ENCODE measurements at places on chromosomes 2 and 18.

DNA sequence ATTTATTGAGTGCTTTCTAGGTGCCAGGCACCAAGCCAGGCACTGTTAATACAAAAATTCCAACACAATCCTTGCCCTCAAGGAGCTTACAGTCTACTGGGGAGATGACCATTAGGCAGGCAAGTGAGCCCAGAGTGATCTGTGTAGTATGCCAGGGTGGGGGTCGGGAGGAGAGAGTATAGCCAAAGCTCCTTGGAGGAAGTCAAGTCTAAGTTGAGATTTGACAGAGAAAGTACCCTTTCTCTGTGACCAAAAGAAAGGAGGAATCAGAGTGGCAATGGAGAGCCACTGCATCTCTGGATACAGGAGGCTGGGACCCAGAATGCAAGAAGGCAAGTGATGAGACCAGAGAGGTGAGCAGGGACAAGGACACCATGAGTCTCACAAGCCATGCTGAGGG, 7.5 kb downstream of the ANKRD53 start:
- no peak for DNase-seq

- no peak for DNase-seq
These were observed 103.2 kb downstream of the TCF4 start for GRCh38 chr18:55484773-55485172.

DNA sequence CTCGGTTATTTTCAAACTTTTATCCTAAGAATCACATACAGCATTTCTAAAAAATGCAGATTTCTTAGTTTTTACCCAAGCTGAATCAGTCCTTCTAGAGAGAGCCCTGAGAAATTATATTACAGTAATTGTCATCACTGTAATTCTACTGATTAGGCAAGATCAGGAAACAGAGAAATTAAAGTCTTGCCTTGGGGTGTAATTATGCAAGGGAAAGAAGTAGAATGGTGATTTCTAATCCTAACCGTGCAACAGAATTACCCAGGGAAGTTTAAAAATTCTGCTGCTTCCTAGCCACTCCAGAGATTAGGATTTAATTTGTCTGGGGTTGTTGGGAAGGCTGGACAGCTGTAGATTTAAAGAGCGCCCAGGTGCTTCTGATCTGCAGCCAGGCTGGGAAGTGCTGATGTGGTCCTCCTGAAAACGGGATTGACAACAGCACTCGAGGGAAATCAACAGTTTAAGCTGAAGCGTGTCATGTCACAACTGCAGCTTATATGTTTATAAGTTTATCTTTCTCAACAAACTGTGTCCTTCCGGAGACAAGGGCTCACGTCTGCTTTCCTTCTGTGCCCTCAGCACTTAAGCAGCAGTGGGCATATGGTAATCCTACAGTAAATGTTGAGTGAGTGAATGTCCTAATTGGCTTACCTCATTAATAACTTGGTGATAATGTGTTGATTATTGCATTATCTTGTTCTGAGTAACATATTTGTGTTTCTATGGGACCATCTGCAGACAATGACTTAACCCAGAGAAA, 671.9 kb upstream of the SOX11 start:
- no peak for DNase-seq

DNA sequence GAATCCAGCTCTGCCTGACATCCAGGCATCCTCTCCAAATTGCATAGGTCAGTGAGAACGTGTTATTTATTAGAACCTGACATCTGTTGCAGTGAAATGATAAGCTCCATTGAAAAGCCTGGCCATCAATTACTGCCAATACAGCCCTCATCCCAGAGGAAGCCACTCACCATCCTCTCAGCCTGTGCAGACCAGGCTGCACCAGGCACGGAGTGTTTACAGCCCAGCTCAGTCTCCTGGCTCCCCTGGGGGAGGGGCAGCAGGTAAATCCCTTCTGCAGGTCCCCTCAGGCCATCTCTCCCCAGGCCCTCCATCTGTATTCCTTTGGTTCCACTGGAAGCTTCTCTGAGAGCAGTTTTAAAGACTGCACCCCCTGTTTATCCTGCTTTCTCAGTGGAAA, 82.6 kb upstream of the FOSL2 start:
- DNase-seq: no peak

GRCh38 chr2:28652217-28652616, 99.4 kb upstream of the PPP1CB start:
- DNase-seq: no peak

- peak; percentile 10 for DNase-seq
These were observed 492.1 kb upstream of the CNTNAP5 start for GRCh38 chr2:123532994-123533393.

- no peak for DNase-seq
These were observed 387.9 kb downstream of the SETBP1 start for GRCh38 chr18:45068400-45069094.

GRCh38 chr18:77870199-77870598, 620.6 kb downstream of the GALR1 start:
- DNase-seq: no peak

- DNase-seq: no peak
These were observed 34.1 kb upstream of the CTAGE1 start for GRCh38 chr18:22451796-22452195.

DNA sequence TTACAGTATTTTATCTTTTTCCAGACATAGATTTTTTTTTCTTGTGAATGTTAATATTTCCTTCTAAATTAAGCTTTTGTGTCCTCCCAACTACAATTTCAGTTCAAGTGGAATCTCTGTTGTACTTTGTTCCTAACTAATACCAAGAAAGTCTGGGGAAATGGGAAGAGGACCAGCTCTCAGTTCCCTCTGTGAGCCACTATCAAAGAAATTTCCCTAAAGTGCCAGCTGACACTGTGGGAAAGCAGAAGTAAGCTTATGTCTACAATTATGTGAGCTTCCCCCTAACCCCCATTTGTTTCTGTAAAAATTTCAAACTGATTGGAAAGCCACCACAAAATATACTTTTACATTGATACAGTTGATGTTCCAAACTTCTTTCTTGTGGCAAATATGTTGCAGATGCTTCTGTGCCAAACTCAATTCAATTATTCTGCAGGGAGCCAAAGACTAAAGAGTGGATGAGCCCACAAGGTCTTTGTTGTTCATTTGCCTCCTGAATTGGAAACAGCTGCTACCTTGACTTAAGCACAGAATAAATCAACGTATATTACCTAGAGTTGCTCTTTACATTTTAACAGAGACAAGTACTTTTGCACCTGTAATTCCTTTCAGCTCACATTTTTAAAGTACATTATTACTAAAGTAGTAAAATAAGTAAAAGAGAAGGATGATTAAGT, 306.6 kb downstream of the PTH2R start:
- DNase-seq: no peak

- DNase-seq: no peak
These were observed 141.6 kb downstream of the UBE2E3 start for GRCh38 chr2:181121996-181122395.

DNA sequence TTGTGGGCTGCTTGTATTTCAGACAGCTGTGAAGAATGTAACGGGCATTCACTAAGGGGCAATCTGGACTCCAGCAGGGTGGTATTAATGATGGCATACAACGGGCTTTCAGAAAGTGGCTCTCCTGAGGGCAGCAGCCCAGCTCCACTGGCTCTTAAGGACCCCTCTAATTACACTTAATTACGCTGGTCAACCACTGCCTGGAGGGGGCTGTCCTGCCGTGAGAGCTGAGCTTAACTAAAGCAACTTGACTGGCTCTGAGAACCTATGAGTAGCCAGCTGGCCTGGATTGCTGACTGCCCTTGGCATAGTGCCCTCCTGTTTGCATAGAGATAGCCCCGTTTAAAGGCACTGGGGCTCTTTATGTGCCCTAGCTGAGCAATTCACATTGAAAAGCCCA, 3.8 kb downstream of the LIPG start:
- no peak for DNase-seq

- DNase-seq: peak; percentile 33
These were observed 56.0 kb upstream of the RAB6C start for GRCh38 chr2:129923265-129924091.

- DNase-seq: peak; percentile 54
These were observed 12.3 kb downstream of the ARL6IP6 start for GRCh38 chr2:152730591-152731333.

DNA sequence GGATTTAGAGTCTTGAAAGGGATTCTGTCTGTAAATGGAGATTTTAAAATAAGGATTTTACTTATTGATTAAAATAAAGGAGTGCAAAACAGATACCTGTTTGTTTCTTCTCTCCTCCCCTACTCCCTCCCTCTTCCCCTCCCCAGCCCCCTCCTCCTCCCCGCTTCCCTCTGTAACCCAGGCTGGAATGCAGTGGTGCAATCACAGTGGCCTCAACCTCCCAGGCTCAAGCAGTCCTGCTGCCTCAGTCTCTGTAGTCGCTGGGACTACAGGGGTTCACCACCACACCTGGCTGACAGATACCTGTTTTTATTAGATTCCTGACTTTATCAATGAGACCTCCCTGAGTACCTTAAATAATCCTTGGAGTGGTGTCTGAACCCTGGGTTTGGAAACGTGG, 57.1 kb downstream of the OXER1 start:
- peak; percentile 28 for DNase-seq

- no peak for DNase-seq
These were observed 36.0 kb upstream of the DARS1 start for GRCh38 chr2:136021406-136021805.

GRCh38 chr18:73901566-73901965, 246.1 kb downstream of the FBXO15 start:
- DNase-seq: no peak

DNA sequence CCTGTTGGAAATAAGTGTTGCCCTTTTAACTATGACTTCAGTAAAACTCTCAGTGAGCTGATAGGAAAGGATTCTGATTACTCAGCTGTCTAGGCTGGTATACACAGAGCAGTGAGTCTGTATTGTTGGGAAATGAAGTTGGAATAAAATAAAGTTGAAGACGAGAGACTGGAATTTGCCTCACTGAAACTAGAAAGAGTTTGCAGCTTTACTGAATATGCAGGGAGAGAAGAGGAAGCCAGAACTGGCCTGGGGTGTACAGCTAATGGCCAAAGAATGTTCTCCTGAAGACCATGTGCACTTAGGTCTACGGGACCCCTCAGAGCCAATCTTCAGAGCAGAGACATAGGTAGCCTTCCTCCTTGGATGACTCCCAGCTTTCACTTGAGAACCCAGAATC, 26.5 kb downstream of the EIF4E2 start:
- DNase-seq: peak; percentile 11

- DNase-seq: peak; percentile 75
These were observed 10.9 kb downstream of the SERPINB12 start for GRCh38 chr18:63553081-63553480.

DNA sequence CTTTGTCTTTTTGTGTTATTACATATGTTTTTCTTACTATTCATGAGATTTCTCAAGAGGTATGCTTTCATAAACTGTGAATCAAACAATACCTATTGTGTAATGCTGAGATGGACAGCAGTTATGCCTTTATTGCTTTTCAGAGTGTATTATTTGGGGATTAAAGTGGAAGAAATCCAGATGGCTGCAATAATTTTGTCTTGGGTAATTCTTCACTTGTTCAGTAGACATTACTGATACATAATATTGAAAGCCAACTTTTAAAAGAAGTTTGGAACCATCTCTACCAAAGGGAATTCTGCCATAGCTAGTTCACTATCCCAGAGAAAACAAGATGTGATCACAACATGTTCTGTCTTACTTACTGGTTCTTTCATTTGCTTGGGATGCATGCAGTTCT, 253.4 kb upstream of the ZSWIM2 start:
- DNase-seq: peak; percentile 13

- no peak for DNase-seq
These were observed 84.9 kb downstream of the SCN1A start for GRCh38 chr2:166042768-166043390.

DNA sequence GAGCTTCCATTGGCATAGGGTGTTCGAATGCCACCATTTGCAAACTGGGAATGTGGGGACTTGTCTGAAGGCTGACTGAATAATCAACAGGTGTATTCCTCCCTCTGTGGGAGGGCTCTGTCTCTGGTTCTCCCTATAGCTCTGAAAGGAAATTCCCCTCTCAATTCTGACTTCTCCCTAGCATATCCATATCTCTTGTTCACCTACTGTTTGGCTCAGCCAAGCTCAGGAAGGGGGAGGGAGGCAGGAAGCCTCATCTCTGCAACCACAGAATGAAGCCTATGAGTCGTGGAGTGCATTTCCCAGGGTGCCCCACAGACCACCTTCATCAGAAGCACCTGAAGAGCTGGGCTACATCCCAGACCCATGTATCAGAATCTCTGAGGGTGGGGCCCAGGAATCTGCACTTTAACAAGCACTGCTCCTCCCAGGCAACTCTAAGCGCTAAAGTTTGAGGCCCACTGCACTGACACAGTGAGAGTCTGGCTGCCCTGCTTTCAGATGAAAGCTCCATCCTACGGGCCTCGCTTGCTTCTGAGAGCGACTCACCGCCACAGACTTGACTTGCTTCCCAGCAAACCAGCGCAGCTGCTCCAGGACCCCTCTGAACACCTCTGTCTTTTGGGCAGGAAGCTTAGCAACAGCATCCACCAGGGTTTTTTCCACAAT, 32.0 kb downstream of the XDH start:
- DNase-seq: no peak

DNA sequence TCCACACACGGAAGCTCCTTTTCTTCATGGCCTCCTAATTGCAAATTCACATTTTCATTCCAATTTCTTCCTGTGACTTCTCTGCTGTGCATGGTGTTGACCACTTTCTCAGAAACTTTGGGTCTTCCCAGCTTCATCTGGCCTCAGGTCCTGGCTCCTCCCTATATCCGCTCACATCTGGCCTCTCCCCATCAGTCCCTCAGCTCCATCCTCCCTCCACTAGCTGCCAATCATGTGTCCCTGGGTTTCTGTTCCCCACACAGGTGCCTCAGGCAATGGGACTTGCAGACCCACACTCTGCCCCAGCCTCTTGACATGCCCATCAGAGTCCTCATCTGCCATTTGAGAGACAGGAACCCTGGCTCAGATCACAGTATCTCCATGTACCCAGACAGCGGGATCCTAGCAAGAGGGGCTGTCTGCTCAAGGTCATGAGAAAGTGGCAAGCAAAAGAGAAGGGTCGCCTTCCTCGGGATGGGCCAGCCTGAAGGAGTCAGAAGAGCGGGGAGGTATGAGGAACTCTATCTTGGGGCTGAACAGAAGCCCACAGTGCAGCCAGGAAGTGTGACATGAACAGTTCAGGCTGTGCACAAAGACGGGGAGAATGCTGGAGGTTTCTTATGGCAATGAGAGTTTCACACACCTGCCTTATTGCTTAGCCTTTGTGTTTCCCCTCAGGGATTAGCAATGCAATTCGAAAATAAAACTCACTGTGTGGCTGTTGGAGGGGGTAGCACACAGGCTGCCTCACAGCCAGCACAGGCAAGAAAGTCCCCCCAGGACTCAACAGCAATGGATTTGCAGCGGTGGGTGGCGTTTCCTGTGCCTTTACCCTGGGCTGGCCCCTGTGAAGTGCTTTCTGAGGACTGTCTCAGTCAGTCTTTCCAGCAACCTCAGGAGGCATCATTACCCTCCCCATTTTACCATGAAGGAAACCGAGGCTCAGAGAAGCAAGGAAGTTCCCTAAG, 69.5 kb downstream of the COPS8 start:
- no peak for DNase-seq
